Stimulated activated CD8-positive, alpha-beta memory T cell treated with anti-CD3 and anti-CD28 coated beads, Interleukin-4, amount 100 ng/mL, for 4 hours (primary cell): ENCODE measurements at places on chromosomes 2 and 18.
A peak's percentile ranks its signal among the peaks of the same experiment; 100 is the strongest.

- DNase-seq = peak; percentile 23
Measured at GRCh38 chr2:45778720-45779171, 127.3 kb downstream of the PRKCE start.

DNA sequence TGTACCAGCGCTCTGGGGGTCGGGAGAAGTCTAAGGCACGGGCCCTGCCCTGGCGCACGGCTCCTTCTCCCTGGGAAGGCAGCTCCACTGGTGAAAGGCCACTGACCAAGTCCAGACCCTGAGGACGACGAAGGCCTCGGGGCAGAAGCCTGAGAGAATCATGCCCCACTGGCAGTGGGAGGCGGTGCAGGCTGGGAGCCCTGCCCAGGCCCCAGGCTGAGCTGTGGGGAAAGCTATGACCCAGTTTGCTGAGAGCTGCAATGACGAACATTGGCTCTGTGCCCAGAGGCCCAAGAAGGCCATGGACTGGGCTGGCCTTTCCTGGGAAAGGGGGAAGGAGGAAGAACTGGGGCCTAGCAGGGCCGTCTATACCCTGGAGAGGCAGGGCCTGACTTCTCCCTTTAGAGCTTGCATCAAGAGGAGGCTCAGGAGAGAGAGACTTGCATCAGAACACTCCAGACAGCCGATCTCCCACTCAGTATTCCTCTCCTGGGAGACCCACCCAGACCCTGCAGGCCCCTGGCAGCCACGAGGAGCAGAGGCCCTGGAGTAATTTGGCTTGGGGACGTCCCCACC is 32.9 kb downstream of the HS1BP3 start:
- no peak for DNase-seq

DNA sequence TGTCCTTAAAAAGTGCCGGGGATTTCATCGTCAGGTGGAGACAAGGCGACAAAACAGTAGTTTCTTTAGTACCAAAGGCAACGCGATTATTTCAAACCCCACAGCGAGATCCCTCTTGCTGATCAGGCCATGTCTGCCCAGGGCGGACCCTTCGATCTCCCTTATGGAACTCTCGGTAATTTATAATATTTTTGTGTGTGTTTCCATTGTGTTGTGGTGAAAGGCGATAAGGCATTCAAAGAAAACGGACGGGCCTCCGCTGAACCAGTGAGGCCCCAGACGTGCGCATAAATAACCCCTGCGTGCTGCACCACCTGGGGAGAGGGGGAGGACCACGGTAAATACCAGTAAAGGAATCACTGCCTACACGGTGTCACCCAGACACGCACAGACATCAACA is 1.4 kb upstream of the GAD1 start:
- no peak for DNase-seq

- DNase-seq = no peak
Measured at GRCh38 chr2:151437630-151438029, 27.9 kb downstream of the RIF1 start.

DNA sequence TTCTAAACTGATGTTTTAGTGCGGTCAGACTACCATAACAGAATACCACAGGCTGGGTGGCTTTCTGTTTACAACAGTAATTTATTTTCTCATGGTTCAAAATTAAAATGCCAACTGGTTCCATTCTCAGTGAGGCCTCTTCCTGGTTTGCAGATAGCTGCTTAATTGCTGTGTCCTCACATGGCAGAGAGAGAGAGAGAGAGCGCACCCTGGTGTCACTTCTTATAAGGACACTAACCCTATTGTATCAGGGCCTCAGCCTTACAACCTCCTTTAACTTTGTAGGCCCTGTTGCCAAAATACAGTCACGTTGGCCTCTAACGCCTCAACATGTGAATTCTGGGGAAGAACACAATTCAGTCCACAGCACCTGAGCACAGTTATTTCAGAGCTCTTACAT is 37.5 kb upstream of the ZNF385B start:
- no peak for DNase-seq

GRCh38 chr18:62523631-62524439 is 1.0 kb downstream of the ZCCHC2 start:
- DNase-seq = peak; percentile 4

DNA sequence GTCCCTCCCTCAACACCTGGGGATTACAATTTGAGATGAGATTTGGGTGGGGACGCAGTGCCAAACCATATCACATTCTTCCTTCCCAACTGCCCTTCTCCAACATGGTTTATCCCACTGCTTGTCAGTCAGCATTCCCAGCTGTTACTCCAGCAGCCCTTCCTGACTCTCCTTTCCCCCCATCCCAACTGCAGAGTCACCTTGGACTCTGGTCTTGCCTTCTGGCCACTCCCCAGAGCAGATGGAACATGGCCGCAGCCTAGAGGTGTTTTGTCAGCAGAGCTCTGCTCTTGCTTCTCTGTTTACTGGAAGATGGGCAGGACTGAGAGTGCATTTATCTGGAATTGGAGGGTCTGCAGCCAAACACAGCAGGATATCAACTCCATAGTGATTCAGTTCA is 51.2 kb upstream of the MEX3C start:
- DNase-seq = no peak

DNA sequence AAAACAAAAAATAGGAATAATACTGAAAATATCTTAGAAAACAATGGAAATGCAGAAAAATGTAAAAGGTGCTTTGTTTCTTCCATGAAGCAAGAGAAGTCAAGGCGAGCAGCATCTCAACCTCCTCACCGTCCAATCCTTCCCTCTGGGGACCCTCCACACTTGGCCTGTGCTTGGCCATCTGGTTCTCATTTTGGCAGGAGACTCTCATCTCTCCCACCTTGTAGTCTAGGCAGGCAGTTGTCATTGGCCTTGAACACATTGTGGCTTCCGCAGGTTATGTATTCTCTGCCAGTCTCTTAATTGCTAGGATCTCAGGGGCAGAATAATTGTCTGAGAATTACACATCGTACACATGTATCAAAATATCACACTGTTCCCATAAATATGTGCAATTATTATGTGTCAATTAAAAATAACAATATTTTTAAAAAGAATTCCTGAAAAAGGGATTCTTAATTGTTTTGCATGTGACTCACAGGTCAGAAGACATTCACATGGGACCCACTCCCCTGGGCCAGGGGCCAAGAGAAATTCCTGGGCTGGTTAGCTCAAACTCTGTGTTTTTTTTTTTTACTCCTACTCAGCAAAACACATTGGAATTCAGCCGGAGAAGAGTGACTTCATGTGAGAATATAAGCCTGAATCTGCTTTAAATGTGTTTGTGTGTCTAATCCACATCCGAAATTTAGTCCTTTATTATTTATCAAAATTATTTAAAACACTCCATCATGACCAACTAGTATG is 14.0 kb upstream of the ANKRD62 start:
- DNase-seq = no peak

DNA sequence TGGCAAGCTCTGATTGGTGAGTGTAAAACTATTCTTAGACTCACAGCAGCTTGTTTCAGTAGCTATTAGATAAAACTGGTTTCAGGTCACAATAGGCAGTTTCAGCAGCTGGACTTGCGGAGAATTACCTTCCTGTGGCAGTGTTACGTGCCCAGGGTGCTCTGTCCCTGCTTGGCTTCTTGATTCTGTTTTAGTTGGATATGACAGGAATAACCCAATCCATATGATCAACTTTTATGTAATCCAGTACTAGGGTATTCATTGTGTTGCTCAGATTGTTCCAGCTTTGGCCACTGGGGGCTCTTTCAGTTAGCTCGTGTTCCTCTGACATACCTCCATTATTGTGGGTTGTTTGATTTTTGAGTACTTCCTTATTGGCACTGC is 43.1 kb downstream of the INPP4A start:
- DNase-seq = no peak

DNA sequence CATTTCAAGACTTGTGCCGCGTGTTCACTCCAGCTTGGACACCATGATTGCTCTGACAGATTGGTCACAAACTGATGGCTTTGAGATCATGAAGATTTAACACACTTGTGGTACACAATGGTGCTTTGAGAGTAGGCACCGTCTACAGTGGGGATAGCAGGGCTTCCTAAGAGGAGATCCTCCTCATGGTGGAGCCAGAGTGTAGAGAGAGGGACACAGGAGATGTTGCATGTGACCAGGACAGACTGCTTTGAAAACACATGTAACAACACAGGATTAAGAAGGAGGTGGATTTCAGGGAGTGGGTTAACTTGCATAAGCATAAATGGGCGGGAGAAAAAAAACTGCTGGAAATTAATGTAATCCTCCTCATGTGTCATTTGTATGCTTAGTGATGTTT is 95.7 kb upstream of the LINC00305 start:
- DNase-seq = no peak

- no peak for DNase-seq
Measured at GRCh38 chr2:223072826-223073225, 20.8 kb downstream of the KCNE4 start.

GRCh38 chr2:177673602-177674595 is 281.3 kb downstream of the AGPS start:
- no peak for DNase-seq

- no peak for DNase-seq
Measured at GRCh38 chr2:226410247-226410835, 389.3 kb downstream of the IRS1 start.

- DNase-seq = no peak
Measured at GRCh38 chr2:113034016-113034415, 18.7 kb downstream of the IL36B start.

DNA sequence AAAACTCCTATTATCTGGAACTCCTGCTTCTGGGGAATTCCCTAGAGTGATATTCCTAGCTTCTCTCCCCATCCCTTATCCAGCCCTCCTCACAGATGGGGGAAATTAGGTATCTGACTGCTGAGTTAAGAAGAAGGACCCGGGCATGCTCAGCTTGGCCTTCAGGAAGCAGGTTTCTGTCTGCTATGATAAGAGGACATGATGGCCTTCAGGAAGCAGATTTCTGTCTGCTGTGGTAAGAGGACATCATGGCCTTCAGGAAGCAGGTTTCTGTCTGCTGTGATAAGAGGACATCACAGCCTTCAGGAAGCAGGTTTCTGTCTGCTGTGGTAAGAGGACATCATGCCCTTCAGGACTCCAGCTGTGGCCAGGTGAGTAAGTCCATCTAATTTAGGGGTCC is 65.2 kb downstream of the PLEKHM3 start:
- no peak for DNase-seq

DNA sequence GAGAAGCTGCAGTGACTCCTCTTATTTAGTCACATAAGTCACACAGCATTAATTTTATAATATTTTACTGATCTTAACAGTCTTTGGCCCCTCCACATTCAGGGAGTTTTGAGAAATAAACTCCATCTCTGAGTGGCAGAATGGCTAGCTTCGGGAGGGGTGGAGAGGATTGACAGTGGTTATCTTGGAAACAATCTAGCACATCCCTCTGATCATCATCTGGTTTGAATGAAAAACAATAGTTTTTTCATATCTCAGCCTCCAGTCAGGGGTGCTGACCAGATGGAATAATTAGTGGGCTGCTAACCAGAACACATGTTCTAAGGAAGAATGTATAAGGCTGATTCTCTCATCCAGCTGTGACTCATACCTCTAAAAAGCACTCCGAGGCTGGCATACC is 477.5 kb downstream of the DPP10 start:
- DNase-seq = no peak

- no peak for DNase-seq
Measured at GRCh38 chr2:6079405-6079804, 387.2 kb downstream of the SOX11 start.

- DNase-seq = no peak
Measured at GRCh38 chr2:3292416-3292815, 85.2 kb downstream of the EIPR1 start.

- DNase-seq = no peak
Measured at GRCh38 chr2:149329068-149329467, 1.3 kb upstream of the LYPD6 start.

- DNase-seq = no peak
Measured at GRCh38 chr2:96926791-96927190, 56.9 kb upstream of the SEMA4C start.

- DNase-seq = no peak
Measured at GRCh38 chr2:38505779-38506178, 96.9 kb downstream of the HNRNPLL start.

- no peak for DNase-seq
Measured at GRCh38 chr2:98324181-98324580, 22.1 kb upstream of the CNGA3 start.

GRCh38 chr2:197986977-197987376 is 182.6 kb downstream of the PLCL1 start:
- DNase-seq = no peak

GRCh38 chr2:104849618-104850141 is 4.2 kb upstream of the POU3F3 start:
- peak; percentile 20 for DNase-seq

DNA sequence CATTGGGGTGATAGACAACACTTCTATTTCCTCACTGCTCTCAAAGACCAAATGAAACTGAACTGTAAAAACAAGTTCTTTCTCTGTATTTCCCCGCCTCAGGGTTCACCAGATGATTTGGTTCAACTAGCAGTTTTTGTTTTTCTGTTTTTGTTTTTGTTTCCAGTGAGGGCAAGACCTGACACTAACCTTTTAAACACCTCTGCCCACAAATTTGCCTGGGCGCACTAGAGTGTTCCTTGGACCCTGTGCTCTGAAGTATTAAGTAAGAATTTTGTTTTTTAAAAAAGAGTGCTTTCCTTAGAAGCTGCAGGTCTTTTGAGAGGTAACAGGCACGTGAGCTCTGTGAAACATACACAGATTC is 92.9 kb downstream of the DYSF start:
- no peak for DNase-seq

GRCh38 chr18:14970027-14970426 is 222.1 kb downstream of the ANKRD30B start:
- DNase-seq = no peak

DNA sequence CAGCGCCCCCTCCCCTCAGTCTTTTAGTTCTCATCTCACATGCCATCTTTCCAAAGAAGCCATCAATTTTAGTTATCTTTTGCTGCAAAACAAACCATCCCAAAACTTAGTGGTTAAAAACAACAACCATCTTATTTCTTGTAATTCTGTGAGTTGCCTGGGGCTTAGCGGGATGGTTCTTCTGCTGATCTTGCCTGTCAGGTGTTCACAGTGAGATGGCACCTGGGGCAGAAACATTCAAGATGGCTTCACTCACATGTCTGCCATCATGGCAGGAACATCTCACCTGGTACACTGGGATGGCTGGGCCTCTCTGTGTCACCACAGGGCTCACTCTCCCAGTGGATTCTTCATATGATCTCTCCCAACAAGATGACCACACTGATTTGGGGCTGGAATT is 144.5 kb upstream of the MSH6 start:
- DNase-seq = no peak

DNA sequence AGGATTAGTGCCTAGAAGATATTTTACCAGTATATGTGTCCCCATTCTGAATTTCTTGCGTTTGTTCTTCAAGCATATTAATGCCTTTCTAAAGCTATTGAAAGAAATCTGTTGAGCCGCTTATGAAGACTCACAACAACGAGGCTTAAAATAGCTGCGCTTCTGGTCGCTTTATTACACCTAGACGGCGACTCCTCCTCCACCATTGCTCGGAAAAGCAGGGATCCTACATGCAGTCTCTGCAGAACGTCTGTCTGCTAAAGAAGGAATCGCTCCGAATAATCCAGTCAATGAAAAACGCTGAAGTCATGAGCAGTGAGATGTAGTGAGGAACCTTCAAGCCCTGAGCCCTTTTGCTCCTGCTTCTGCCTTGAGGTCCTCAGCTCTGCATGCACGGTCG is 94.8 kb upstream of the ZNF516 start:
- DNase-seq = no peak
